ENCODE measurements at places on chromosomes 7 and 10.

DNA sequence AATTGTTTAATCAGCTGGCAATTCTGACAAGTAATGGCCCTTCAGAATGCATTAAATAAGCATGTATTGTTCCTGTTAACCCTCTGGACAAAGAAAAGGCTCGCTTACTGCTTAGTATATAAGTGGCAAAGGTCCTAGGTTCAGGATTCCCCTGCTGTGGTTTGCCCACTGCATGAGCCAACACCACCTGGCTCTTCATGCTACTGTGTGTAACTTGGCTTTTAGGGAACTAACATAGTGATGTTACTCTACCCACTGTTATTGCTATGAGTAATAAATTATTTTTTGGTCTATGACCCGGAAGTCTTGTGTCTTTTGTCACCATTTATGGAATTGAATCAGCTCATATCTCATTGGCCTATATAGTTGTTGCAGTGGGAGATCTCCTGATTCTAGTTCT, 791.7 kb upstream of the PHF14 start:
- DNase-seq = no peak

DNA sequence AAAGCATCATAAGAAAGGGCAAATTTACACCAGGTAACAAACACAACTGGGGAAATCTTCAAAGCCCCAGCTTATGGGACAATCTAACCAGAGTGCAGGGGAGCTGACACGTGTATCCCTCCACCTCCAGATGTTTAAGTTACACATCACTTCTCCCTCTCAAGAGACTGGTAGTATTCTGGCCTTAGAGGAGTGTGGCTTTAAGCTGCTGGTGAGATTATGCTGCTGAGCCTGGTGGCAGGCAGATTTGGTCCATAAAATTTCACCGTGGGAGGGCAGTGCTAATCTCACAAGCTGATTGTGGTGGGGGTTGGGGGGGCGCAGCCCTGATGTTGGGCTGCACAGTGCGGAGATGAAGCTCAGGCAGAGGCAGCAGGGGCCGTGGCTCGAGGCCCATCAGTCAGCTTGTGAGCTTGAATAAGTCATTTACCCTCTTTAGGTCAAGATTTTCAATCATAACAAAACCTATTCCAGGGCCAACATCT, 431.0 kb upstream of the GALNT17 start:
- no peak for DNase-seq

DNA sequence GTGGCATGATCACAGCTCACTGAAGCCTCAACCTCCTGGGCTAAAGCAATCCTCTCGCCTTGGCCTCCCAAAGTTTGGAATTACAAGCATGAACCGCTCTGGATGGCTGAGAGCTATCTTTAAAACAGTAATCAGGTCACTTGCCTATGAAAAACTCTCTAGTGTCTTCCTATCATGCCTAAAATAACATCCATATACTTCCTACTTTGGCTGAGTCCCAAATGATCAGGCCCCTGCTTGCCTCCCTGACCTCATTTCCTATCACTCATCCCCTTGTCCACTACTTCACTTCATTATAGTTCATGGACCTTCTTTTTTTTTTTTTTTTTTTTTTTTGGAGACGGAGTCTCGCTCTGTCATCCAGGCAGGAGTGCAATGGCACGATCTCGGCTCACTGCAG, 28.0 kb downstream of the SEPTIN7 start:
- no peak for DNase-seq

GRCh38 chr7:24395512-24395911, 111.5 kb downstream of the NPY start:
- DNase-seq = no peak

DNA sequence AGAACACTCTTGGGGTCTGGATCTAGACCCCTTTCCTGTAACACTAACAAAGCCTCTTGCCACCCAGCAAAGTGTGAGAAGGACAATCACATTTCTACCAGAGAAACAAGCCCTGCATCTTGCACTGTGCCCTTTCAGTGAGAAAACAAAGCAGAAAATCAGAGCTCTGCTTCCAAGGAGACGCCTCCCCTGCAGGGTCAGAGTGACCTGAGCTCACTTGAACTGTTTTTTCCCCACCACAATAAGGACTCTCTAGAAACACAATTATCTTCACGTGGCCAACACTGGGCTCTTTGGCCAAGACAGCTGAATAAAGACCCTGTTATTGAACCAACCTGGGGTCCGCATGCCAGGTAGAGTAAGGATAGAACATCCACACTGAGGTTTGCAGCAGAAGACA, 30.1 kb upstream of the PRLHR start:
- DNase-seq = no peak

DNA sequence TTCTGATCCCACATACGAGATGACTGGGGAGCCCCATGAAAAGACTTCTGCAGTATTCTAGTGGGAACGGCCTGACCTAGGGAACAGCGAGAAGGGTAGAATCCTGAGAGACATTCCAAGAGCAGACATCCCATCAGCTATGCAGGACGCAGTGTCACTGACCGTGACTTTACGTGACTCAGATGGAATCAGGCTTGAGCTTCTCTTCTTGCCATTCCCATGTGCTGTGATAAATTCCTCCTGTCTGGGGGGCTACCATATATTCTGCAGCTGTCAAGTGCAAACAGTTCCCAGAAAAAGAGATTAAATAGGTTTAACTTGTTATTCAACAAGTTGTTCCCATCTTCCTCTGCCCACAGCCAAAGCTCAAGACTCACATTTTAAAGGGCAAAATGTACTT, 73.1 kb upstream of the PDE1C start:
- no peak for DNase-seq

GRCh38 chr10:131427281-131427680, 115.8 kb upstream of the TCERG1L start:
- no peak for DNase-seq

DNA sequence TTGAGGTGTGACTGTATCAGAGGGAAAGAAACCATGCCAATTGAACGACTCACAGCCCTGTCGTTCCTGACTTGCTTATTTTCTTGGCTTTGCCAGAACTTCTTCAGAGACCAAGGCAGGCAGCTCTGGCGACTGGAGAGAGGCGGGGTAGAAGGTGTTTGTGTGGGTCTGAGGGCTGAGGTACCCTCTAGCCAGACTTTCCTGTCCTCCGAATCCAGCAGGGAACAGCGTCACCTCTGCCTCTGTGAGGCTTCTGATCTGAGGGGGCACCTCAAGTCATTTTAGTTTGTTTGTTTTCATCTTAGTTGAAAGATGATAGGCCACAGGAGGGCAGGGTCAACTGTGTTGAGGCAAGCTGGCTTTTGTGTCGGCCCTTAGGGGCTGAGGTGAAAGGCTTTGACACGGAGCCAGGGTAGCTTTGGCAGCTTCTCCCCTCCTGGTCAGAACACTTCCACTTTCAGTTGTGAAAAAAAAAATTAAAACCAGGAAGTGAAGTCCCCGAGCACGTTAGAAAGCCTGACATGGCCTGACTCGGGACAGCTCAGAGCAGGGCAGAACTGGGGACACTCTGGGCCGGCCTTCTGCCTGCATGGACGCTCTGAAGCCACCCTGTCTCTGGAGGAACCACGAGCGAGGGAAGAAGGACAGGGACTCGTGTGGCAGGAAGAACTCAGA, 1.9 kb downstream of the ACSL5 start:
- peak; percentile 20 for DNase-seq

- peak; percentile 26 for DNase-seq
These were observed 32.4 kb upstream of the CCDC7 start for GRCh38 chr10:32413513-32413912.

GRCh38 chr7:36119005-36119706, 33.9 kb upstream of the EEPD1 start:
- DNase-seq = no peak

DNA sequence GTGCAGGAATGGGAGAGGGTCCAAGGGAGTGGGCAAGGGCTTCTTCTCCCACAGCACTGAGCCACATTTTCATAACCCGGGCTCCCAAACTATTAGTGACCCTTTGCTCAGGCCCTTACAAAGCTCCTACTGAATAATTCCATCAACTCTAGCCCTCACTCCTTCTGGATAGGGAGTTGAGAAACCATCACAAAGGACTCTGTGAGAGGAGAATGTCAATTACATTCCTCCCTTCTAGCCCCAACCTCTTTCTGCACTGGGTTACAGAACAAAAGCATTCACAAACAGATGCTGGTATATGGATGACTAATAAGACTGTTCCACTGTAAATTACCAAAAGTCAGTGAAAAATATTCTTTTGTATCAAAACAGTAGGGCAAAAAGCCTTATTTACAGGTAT, 203.7 kb downstream of the SORCS1 start:
- no peak for DNase-seq

GRCh38 chr7:21983056-21983455, 37.4 kb upstream of the CDCA7L start:
- no peak for DNase-seq

- DNase-seq = no peak
These were observed 46.8 kb downstream of the ASB13 start for GRCh38 chr10:5619362-5620211.

GRCh38 chr10:102455893-102456471, 4.6 kb upstream of the C10orf95 start:
- DNase-seq = no peak

DNA sequence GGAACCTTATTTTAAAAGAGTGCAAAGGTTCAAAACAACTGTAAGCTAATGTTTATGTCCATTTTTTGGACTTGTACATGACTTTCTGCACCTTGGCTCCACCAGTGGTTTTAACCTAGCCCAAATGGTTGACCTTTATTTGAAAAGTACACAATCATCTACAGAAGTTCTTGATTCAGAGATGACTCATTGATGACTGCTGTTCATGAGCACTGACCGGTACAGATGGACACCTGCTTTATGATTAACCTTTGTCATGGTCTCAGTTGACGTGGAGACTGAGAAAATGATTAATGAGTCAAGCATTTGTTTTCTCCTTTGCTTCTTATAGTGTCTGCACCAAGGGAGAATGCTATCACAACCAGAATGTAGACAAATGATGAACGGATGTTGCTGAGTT, 55.7 kb upstream of the PTER start:
- DNase-seq = no peak

GRCh38 chr10:117135026-117135372, 3.1 kb downstream of the VAX1 start:
- DNase-seq = no peak

- DNase-seq = no peak
These were observed 1.2 kb downstream of the GFRA1 start for GRCh38 chr10:116271593-116272439.

DNA sequence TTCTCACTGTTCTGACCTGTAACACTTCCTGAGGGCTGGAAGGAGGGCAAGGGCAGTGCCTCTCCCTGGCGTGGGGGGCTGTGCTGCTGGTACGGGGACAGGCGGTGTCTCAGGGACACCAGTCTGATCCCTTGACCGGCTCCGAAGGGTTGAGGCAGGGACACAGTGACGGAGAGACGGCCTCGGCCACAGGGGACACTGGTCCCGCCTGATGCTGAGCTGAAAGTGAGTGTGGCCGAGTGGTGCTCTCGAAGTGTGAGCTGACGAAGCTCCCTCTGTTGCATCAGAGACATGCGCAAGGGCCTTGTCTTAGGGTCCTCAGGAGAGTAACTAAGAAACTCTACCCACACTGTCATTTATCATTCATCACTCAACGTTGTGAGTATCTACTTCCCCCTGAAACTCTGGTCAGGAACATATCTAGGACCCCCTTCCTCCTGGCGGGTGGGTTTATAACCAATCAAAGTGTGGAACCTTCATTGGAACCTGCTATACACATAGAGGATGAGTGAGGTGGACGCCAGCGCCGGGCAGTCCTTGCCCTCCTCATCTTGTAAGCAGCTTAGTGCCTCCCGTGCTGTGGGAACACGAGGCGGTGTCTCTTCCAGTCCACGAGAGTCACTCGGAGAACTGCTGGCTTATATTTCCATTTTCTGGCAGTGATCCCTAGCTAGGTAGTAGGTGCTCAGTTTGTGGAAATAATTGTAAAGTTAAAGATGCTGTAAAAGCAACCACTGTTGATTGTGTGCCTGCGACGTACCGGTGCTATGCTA, 283.1 kb downstream of the DNAJB6 start:
- no peak for DNase-seq

GRCh38 chr10:13830385-13830784, 243.6 kb downstream of the PRPF18 start:
- no peak for DNase-seq

GRCh38 chr10:132536241-132536876, 1.2 kb upstream of the INPP5A start:
- DNase-seq = no peak

DNA sequence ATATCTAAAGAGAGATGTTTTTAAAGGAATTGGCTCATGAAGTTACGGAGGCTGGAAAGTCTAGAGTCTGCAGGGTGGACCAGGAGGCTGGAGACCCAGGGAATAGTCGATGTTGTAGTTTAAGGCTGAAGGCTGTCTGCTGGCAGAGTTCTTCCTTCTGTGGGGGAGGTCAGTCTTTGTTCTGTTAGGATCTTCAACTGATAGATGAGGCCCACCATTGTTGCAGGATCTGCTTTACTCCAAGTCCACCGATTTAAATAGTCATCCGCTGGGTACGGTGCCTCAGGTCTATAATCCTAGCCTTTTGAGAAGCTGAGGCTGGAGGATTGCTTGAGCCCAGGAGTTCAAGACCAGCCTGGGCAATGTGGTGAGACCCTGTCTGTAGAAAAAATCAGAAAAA, 50.0 kb downstream of the LMTK2 start:
- DNase-seq = no peak

- no peak for DNase-seq
These were observed 7.6 kb upstream of the MRC1 start for GRCh38 chr10:17801507-17801906.

DNA sequence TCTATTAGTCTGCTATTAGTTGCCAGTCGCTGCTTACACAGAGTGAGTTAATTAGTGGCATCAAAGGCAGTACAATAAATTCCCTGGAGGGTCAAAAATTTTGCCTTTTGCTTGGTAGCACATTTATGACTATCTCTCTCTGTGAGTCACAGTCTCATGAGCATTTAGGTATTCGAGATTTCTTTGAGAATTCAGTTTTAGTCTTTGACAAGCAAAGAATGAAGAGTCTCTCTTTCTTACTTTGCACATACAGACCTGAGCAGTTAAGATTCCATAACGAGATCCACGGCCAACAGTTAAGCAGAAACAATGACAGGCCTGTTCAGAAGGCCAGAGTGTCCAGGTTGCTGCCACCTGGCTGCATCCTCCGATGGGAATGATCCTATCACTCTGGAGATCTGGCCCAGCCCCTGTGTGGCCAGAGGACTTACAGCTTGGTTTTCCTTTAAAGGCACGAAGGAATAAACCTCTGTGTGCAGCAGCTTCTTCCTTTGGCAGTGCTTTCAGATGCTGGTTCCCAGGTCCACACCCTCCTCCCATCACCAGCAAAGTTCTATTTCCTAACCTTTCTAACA, 80.6 kb downstream of the GLI3 start:
- DNase-seq = no peak

- DNase-seq = no peak
These were observed 190.2 kb upstream of the HABP2 start for GRCh38 chr10:113362645-113363091.

DNA sequence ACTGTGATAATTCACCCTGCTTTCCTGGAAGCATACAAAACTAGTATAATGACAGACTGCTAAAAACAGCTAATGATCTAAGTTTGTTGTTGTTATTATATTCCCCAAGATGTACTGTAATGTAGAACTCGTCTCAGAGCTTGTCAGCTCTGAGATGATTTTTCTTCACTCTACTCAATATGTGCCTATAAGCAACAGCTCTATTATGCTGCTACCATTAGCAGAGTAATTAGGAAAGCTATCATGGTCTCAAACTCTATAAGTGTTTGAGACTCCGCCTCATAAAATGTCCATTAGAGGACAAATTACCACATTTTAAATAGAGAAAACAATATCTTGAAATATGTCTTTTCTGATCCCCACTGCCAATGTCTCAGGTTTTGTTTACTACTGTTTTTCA, 476.5 kb upstream of the PCDH15 start:
- no peak for DNase-seq

Data from stimulated activated CD4-positive, alpha-beta T cell treated with anti-CD3 and anti-CD28 coated beads, Interleukin-1b, Interleukin-23, amount 100 ng/mL, for 24 hours (primary cell).